ENCODE measurements at places on chromosomes 1 and 21.

DNA sequence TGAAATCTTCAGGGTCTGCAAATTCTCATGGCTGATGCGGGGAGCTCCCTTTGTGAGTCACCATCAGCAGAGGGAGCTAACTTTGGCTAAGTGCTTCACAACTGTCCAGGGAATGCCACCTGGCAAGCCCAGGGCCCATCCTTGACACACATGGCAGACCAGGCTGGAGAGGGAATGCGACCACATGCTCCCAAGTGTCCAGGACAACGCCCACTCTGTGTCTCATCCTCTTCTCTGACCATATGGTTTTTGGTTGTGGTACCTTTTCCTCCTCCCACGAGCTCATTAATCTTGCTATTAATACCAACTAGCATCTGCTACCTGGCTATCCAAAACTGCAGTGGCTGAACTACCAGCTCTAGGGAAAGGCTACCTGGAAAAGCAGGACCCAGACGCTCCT lies 37.1 kb upstream of the CLSTN1 start:
- DNase-seq = no peak

- DNase-seq = peak; percentile 45
These were observed 677 bp downstream of the AGPAT3 start for GRCh38 chr21:43865540-43866259.

DNA sequence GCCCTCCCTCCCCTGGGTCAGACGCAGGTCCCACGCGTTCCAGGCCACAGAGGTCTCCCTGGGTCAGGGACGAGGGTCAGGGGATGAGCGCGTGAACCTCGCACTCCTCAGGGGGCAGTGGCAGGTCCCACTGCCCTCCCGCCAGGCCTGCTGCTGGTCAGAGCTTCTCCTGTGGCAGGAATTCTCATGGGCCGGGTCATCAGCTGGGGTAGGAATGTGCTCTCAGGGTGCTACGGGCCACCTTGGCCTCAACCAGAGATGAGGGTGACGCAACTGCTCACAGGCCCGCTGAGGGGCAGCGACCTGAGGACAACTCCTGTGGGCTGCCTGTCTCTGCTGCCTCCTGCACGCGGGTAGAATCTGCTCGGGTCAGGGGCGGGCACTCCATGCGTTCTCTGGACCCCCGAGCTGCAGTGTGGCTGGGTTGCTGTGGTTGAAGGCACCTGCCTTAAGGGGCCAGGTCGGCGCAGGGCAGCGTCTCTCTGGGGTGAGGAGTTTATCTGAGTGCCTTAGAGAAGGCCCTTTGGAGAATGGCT lies 128.8 kb downstream of the PRDM16 start:
- DNase-seq = no peak

DNA sequence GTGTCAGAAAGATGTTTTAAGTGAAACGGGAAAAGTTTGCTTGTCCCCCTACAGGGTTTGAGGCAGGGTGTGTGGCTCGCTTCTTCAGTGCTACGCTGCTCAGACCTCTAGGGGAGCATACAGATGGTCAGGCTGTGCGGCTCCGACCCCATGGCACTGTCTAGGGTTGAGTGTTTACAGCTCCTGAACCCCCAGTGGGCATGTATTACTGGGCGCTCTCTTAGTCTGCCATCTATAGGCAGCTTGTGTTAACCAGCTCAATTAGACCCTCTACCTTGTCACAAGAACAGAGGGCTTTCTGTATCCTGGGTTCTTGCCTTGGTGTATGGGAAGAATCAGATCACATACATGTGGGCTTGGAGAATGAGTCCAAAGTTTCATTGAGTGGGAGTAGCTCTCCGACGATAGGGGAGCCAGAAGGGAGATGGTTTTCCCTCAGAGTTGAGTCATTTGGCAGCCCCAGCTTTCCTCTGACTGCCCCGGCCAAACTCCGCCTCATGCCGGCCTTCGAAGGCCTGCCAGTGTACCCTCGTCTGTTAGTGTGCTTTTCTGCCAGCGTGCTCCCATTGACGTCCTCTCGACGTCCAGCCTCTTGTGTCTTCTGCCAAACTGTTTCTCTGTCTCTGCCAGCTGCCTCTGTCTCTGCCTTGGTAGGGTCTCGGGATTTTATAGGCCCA lies 38.6 kb upstream of the ADGRL4 start:
- DNase-seq = no peak

DNA sequence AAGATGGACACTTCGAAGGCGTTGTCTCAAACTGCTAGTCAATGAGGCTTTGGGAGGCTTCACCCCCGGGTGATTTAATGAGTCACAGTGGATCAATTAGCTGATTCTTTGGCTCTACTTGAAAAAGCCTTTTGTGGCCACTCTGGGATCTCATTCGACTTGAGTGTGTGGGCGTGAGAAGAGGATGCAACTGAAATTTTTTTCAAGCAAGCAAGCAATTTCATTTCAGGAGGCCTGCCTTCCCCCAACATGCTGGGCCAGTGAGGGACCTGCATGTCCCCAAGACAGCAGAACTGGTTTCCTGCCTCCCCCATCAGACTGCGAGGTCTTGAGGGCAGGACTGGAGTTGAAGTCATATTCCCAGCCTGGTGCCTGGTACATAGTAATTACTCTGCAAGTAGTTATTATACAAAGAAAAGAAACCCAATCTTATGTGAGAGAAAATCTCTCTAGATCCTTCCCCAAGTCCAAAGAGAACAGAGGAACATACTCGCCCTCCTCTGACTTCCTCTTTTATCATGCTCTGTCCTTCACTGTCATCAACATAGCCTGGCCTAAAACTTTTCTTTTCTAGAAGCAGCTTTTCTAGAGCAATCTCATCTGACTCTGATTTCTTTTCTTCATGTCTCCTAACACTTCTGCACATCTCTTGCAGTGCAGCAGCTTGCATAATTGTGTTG lies 22.7 kb downstream of the SYT6 start:
- DNase-seq = peak; percentile 53

- no peak for DNase-seq
These were observed 6.4 kb downstream of the CD58 start for GRCh38 chr1:116564426-116564825.

- no peak for DNase-seq
These were observed 38.8 kb downstream of the C1orf21 start for GRCh38 chr1:184425449-184426277.

DNA sequence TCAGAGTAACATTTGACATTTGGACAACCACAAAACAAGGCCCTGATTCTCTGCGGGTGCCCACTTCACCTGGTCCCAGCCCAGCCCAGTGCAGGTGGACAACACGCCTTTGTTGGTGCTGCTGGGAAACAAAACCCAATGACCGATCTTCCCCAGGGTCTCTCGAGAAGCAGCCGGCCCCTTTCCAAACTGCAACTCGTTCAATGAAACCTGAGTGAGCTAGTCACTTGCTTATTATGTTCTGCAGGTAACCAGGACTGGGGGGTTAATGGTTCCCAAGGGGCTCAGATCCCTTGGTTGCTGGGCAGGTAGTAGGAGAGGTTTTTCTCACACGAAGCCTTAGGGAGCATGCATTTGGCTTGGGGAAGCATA lies 42.9 kb downstream of the ABCG1 start:
- DNase-seq = no peak

DNA sequence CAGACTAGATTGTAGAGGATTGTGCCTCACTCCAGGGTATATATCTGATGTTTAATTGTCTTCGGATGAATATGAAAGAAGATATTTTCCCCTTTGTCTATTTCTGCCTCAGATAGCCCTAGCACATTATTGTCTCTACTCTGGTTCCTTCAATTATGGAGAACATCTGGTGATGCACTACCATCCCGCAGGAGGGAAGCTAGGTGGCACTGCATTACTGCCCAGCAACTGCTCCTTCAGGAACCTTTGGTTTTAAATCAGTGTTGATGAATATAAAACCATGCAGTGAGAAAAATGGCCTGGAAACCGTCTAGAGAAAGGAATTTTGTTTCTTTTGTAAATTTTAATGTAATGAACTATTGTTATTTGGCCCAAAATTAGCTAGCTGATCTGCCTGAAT lies 68.5 kb downstream of the GPR88 start:
- DNase-seq = peak; percentile 72

- DNase-seq = no peak
These were observed 29.6 kb upstream of the CADM3 start for GRCh38 chr1:159141584-159142390.

- peak; percentile 83 for DNase-seq
These were observed 32.5 kb downstream of the IQGAP3 start for GRCh38 chr1:156539818-156540355.

DNA sequence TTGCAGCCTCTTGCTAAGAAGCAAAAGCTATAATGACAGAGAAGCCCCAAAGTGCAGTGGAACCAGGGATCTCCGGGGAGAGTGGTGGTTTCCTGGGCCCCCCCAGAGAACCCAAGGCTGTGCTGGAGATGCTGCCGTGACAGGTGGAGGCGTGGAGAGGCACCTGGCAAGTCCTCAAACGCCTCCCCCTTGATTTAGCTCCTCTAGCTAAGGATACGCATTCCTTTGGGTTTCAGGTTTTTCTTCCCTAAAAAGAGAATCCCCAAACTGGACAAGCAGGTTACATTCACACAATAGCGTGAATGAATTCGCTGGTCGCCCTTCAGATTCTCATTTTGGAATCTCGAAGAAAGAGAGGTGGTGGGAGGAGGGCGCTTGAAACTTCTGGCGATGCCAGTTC lies 853 bp upstream of the ATP1A1 start:
- DNase-seq = no peak

GRCh38 chr1:203442821-203443220 lies 32.8 kb upstream of the PRELP start:
- no peak for DNase-seq

GRCh38 chr1:214439352-214440119 lies 111.9 kb downstream of the PTPN14 start:
- DNase-seq = peak; percentile 29

- DNase-seq = no peak
These were observed 23.3 kb downstream of the COLGALT2 start for GRCh38 chr1:184014271-184014670.
